ENCODE measurements at places on chromosomes 12 and 14. TPM values are rescaled to one million over a fixed set of nuclear protein-coding genes. Genes with fewer than 3 reads are reported as not detected.

KCNH3 gene
- 0.12 TPM for total RNA-seq

WDR89 gene
- total RNA-seq = 7.7 TPM

TSHR gene
- total RNA-seq = not detected

GRCh38 chr12:113903381-113903863, 62.7 kb downstream of the RBM19 start:
- no peak for DNase-seq

DNA sequence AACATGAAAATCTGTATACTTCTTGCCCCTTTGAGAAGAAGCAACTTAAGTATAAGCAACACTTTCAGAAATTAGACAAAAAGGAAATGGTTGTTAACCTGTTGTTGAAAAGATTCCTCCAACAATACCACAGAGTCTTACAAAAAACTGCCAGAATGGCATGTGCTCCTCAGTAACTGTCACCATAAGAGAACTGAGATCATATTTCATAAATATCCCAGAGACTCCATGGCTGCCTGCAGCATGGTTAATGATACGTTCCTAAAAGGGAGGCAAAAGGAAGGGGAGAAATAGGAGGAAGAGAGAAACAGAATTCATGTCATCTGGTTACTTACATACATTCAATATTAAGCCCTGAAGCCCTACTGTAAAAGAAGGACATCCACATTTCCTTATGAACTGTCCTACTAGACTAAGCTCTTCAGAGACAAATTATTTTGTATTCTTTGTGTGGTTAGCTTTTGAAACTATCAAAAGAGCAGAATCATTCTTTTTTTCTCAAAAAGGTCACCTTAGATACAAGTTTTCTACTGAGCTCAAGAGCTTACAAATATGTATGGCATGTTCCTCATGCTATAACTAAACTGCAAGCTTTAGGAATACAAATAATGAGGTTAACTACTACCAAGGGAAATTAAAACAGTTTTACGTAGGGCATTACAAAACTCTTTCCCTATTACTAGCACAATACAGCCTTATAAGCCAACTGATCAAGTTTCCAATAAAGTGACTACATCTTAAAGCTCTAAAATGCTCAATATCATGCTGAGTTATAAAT, 37.8 kb downstream of the ERGIC2 start:
- DNase-seq = no peak

- peak; percentile 62 for DNase-seq
Measured at GRCh38 chr12:113030875-113031525, 25.5 kb upstream of the DTX1 start.

DNA sequence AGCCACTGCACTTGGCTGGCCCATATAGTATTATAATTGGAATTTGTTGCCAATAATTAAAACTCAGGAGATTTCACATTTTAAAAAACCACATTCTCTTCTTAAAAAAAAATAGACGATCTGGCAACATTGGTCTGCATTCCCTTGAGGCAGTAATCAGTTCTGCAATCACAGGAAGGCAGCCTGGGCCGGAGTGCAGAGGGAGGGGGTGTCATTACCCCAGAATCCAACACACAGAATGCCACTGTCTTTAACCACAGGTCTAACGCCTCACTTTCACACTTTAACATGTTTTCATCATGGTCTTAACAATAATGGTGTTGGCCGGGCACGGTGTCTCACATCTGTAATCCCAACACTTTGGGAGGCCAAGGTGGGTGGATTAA, 100.1 kb downstream of the SCARB1 start:
- DNase-seq = no peak

- no peak for DNase-seq
Measured at GRCh38 chr12:1915082-1915968, 3.1 kb downstream of the CACNA2D4 start.

DNA sequence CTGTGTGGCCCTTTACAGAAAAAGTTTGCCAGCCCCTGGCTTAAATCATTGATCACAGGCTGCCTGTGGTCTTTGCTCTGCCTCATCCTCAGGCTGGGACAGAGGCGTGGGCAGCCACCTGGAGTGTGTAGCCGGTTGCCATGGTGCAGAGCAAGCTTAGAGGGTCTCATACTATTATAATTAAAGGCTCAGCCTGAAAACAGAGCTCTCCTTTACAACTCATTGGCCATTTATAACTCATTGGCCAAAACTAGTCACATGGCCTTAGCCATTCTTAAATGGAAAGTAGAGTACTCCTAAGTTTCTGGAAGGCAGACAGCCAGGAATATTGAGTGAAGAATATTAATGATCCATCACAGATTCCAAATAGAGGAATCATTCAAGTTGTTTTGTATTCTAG, 3.0 kb downstream of the HSP90B1 start:
- DNase-seq = no peak

- no peak for DNase-seq
Measured at GRCh38 chr14:41773536-41774279, 167.0 kb downstream of the LRFN5 start.

DNA sequence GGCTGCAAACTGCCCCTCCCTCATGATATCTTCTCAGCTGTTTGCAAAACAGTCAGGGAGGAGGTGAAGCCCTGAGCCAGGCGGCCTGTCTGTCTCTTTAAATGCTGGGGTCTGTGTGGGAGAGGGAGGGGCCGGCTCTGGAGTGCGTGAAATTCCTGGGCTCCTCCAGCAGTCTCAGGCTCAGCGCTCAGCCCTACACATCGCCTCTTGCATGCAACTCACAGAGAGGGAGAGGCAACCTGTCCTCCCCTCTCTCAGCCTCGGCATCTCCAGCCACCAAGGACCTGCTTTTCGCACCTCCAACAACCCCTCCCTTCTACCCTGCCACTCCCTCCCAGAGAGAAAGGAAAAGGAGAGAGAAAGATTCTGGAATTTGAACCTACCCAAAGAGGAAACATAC, at the start of gene NRXN3:
TSS of gene NRXN3 (plus strand) at position 171 of the 400 bp plus-strand sequence. CDS start 72,721 bp downstream, outside the sequence.
- DNase-seq = no peak

DNA sequence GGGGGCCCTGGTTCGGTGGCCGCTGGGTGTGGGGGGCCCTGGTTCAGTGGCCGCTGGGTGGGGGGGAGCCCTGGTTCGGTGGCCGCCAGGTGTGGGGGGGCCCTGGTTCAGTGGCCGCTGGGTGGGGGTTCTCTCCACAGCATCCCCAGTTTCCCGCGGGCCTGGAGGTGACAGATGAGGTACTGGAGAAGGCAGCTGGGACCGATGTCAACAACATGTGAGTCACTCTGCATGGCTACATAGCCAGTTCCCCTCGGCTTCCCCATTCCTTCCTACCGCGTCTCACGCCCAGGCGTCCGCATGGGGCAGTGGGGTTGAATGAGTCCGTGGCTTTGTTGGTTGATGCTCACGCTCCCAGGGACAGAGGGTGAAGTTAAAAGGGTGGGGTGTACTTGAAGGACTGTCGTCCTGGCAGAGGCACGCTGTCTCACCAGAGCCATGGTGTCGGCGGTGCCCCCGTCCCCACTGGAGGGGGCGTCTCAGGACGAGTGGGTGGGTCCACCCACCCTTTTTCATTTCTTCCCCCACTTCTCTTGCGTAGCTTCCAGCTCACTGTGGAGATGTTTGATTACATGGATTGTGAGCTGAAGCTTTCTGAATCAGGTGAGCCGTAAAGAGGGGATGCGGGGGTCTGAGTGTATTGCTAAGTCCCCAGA, 15.6 kb downstream of the HIP1R start:
- DNase-seq = no peak

DNA sequence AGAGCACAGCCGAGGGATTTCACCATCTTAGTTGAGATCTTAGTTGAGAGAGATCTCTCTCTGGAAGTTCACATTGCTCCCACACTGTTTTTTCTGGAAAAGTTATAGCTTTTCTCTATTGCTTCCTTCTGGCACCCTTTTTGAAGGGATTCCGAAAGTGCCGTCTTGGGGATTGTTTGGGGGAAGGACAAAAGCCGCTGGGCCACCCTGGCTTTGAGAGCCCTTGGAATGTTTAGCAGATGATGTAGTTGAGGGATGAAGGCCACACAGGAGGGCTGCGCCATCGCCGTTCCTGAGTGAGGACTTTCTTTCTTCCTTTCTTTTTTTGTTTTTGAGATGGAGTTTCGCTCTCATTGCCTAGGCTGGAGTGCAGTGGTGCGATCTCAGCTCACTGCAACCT, 17.7 kb downstream of the PLEKHG3 start:
- DNase-seq = no peak

DNA sequence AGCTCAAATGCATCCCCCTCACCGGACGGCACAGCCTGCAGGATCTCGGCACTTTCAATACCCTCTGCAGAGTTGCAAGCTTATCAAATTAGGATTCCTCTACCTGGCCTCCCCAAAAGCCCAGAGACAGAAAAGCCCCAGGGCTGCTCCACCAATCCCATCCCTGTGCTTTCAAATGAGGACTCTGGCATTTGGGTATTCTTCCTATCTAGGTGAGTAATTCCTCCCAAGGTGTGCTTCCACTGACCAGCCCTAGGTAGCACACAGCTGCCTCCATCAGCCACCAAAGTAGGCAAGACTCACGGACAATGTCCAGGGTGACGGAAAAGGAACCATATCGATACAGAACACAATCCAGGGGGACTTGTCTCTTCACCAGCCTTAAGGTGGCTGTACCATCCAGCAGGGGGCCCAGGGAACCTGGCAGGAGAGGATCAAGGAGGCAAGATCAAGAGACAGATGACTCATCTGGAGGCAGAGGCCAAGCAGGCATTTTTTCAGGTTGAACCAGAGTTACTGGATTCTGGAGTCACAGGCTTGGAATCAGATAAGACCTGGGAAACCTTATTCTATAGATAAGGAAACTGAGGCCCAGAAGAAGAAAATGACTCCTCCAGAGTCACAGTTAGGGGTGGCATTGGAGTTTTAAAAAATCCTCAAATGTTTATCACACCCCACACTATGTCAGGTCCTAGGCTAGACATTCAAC, 9.9 kb downstream of the PMEL start:
- peak; percentile 44 for DNase-seq

DNA sequence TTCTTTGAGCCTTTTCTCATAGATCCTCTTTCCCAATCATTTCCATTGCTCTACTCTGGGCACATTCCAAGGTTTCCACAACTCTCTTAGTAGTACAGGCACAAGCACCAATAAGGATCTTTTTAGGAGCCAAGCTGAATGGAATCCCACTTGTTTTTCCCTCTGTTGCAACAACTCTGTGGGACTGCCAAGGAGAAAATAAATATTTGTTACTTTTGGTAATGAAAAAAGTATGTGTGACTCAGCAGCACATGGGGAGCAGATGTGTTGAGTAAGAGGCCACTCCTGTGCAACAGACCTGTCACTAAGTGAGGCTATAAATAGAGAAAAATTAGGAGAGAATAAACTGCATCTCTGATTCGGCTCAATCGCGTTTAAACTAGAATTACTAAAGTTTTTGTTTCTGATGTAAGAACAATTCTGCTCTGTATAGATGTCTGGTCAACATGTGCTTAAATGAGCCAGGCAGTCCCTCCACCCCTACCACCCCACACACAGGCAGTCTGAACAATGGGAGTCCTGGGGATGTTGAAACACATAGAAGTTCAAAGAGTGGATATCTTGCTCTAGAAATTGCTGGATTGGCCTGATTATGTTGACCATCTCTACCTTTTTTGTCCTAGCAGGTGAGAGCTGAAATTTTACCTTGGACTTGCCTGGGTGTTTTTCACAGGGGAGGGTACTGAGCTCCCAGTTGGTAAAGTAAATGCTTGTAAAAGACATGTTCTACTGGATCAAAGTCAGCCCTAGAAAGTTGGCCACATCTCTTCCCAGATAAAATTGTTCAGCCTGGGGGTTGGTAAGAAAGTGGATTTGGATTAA, 244.3 kb upstream of the NOVA1 start:
- peak; percentile 100 for DNase-seq

DNA sequence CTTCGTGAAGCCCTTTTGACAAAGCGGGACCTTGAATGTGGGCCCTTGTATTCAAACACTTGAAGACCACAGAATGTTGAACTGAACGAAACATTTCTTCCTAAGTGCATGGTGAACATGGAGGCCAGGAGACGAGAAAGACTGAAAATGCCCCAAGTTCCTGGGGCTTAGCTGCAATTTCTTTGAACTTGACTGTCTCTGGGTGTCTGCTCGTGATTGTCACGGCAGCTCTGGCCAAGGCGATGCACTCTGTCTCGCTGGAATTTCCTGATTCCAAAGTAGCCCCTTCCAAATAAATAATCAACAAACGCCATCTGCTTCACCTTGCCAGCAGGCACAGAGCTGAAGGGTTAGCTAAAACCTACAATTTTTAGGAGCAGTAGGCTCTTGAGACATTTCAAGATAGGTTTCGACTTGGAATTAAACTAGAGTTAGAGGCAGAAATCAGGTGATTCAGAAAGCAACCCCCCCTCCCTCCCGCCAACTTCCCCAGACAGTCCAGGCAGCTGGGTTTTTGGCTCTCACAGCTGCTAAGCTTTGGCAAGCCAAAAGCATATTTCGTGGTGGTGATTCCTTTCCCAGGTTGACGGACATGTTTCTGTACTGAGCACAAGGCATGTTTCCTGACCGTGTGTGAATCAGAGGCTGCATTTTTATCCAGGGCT, 13.5 kb upstream of the IRF2BPL start:
- no peak for DNase-seq

GRCh38 chr14:99261912-99262787, 9.8 kb downstream of the BCL11B start:
- no peak for DNase-seq

DNA sequence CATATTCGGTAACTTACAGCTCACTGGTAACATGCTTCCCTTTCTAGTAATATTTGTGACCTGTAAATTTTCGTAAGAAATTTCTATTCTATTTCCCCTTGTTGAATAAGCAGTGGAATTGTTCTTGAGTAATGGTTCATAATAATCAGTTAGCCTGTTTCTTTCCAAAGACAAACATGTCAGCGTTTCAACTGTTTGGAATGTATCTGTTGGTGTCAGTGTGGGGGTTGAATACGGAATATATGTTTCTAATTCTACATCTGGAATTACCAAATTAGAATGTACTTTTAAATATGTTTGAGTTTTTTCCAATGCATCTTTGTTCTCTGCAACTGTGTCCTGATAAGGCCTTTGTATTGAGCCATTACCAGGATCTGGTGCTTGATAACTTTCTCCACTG, 2.0 kb downstream of the BBS10 start:
- DNase-seq = no peak

DNA sequence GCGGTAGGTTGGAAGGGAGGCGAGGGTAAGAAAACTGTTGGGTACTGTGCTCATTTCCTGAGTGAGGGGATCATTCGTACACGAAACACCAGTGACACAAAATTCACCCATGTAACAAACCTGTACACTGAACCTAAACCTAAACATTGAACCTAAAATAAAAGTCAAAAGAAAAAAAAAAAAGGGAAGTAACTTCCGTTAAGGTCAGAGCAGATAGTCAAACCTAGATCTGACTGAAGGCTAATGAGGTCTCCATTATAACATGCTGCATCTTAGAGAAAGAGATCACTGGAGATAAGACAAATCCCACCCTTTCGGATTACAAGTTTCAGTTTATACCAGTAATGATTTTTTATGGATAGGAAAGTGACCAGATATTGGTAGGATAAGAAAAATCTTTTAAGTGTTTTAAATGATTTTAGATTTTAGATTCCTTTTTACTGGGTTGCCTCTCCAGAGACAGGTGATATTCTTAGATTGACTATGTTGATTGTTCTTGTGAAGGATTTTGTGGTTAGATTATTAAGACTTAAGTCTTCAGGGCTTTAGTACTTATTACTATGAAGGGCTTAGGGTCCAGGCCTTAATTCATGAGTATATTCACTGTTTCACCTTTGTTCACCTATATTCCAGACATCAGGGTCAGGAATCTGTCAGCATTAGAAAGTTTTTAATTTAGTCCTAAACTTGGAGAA, 11.2 kb upstream of the NCKAP1L start:
- DNase-seq = no peak

Data from epithelial cell of proximal tubule (primary cell).